ENCODE measurements at places on chromosomes 7 and 10.

DNA sequence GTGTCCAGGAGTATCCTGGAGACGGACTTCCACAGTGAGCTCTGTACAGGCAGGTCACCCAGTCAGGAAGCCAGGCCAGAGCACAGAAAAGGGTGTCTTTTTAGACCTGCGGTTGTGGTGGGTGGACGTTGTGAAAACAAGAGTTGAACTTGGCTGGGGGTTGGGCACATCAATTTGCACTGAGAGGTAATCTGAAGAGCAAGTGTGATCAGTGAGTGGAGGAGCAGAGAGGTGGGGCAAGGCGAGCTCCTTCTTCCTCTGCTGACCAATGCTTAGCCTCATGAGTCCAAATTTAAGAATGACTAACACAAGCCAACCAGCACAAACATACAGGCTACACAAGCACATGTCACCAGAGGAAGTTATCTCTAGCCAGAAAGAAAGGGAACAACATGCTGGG is 310.8 kb downstream of the TCERG1L start:
- no peak for DNase-seq

- DNase-seq: no peak
These were observed 38.4 kb downstream of the ATXN7L1 start for GRCh38 chr7:105837765-105838626.

GRCh38 chr7:94089806-94090205 is 85.7 kb upstream of the BET1 start:
- no peak for DNase-seq

GRCh38 chr10:11276449-11276990 is 258.8 kb downstream of the CELF2 start:
- DNase-seq: no peak

DNA sequence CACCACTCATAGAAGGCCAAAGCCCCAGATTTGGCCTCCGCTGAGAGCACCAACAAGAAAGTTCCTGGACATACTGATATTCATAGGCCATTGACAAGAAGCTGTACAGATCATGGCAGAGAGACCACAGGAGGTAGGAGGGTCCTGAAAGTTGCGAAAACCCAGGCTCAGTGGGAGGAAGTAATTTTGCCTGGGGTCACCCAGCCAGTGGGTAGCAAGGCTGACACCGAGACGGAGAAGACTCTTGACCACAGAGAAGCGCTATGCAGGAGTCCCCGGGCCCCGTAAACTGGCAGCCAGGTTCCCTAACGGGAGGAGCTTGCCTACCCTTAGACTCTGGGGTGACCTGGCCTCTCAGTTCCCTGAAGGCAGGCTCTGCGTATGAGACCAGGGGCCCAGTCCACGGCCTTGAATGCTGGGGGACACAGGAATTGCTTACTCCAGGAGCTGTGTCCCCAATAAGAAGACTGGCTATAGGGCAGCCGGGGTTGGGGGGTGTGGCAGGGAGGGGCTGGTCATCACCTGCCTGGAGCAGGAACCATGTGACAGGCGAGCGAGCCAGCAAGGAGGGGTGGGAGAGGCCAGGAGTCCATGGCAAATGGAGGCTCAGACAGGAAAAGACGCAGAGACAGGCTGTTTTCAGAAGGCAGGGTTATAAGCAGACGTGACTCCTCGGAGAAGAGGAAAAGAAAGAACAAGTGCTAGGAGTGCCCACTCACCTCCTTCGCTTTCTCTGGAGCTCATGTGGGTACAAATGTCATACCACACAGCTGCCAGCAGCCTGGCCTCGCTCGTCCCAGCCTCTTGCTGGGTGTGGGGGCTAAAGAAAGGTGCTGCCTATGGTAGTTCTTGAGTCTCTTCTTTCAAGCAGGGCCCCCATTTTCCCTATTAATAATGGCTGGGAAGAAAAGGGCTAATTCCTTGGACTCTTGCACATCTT is 24.6 kb upstream of the NPFFR1 start:
- no peak for DNase-seq
